NCI-H187 (cell line): ENCODE measurements at places on chromosomes 5 and 9.

DNA sequence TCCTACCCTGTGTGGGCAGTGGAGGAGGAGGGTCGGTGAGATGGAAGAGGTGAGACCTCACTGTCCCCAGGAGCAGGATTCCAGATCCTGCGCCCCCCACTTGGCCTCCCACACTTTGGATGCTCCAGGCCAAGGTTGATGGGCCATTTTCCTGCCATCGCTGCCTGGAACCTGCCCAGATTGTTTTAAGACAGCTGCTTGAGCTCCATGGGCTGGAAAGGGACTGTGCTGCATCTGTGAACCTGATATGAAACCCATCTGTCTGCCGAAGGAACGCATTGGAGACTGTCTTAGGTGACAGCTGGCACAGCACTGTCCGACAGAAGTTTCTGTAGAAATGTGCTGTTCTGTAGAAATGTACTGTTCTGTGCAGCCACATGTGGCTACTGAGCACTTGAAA lies 72.7 kb upstream of the SLC25A48 start:
- no peak for DNase-seq

DNA sequence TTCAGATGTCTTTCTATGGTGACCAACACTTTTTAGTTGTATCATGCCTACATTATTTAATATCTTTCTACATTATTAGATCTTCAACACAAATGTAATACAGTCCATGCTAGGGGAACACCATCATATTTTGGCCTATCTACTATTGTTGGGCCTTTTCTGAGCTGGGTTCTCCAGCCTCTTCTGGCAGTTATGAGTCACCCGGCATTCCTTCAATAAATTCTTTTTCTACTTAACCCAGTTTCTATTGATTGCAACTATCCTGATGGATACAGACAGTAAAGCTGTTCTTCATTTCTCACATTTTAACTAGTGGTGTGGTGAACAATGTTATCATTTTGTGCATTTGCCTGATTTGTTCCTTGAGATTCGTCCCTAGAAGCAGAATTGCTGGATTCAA lies 529.3 kb downstream of the BNC2 start:
- DNase-seq: no peak

DNA sequence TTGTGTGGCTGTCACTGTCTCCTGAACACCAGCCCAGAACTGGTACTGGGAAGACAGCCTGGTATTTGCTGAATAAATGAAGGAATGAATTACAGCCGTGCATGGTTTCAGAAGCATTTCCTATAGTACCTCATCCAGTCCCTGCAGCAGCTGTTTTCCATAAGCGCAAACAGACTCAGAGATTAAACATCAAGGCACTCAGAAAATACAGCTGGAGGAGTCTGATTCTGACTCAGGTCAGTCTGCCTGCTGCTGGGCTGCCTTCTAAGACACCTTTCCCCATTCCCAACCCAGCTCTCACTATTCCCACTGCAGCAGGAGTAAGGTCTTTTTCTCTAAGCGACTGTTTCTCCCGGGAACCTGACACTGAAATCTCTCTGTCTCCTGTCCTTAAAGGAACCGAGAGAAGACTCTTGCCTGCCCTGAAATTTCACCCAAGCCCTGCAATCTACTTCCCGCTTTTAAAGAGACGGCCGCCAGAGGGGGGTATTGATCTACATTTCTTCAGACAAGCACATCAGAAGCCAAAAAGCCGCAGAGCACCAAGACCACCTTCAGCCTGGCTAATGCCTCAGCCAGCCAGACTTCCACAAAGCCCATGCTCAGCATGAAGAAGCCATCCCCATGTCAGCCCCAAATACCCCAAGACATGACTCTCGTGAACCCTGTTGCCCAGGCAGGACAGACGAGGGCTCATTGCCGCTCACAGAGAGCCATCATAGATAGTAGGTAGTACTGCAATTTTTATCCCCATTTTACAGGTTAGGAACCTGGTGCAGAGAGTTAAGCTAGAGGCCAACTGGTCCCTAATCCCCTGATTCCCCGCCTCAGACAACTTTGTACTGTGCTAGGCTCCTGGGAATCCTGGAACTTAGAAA lies 5.4 kb upstream of the FOXI1 start:
- peak; percentile 16 for DNase-seq

GRCh38 chr5:138934971-138935370 lies 59.8 kb upstream of the LRRTM2 start:
- DNase-seq: no peak

DNA sequence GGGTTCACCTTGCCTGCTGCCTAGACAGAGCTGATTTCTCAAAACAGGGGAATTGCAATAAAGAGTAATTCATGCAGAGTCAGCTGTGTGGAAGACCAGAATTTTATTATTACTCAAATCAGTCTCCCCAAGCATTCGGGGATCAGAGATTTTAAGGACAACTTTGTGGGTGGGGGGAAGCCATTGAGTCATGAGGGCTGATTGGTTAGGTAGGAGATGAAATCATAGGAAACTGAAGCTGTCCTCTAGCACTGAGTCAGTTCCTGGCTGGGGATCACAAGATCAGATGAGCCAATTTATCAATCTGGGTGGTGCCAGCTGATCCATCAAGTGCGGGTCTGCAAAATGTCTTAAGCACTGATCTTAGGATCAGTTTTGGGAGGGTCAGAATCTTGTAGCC lies 159.1 kb upstream of the MAP1B start:
- DNase-seq: no peak

DNA sequence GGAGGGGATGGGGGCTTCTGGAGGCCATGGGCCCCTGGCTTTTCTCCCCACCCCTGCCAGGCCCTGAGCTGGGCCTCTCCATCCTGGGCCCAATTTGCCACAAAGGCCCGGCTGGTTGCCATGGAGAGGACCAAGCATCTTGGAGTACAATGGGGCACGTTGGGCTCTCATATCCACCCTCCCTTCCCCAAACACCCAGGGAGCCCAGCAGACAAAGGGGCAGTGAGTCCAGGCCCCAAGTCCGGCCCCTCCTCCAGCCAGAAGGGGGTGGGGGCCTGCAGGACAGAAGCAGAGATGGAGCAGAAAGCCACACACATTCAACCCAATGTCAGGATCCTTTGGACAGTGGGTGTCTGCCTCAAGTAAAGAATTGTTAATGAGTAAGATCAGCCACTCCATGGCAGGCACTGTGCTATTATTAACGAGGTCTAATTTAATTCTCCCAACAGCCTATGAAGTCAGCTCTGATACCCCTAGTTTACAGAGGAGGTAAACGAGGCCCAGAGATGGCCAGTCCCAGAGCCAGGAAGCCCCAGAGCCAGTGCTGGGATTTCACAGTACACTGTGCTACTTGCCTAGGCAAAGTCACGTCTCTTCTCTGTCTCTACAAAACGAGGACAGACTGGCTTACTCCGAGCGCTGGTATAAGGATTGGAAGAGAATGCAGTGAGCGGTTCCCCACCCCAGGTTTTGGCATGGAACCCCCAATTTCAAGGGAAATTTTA lies 2.3 kb downstream of the CRB2 start:
- DNase-seq: no peak

GRCh38 chr9:76516871-76517270 lies 57.9 kb downstream of the GCNT1 start:
- no peak for DNase-seq

- DNase-seq: no peak
Measured at GRCh38 chr9:117664419-117664818, 39.8 kb upstream of the TLR4 start.

DNA sequence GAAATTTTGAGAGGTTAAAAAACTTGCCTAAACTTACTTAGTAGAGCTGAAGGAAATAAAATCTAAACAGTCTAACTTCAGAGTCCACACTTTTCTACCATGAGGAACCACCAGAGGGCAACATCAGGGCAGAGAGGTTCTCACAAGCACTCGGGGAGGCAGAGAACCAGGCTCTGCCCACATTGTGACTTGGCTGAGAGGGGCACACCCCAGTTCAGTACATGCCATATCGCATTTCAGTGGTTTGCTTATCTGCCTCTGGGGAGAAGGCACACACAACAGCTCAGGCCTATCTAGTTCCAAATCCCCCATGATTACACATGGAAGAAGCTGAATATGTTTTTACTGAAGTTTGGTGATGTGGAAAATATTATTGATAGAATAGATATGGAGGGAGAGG lies 49.2 kb downstream of the EQTN start:
- DNase-seq: no peak
